ENCODE measurements at places on chromosomes 6 and 20.

DNA sequence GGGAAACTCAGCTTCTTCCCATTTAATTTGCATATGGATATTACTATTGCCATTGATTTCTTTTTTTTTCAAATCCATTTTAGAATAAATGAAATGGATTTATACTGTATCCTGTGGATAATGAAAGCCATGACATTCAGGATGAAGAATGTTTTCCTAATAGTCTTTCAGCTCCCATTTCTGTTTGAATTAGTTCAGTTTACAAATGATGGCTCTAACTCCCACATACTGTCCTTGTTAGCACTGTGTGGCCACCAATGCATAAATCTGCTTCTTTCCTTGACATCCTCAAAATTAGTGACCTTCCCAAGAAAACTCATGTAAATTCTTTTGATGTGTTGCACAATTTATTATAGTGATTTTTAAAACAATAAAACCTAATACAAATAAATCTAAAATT lies 693.2 kb upstream of the GJE1 start:
- DNase-seq, result no peak

GRCh38 chr20:10332656-10333415 lies 101.2 kb downstream of the MKKS start:
- DNase-seq, result no peak

GRCh38 chr6:116933485-116933884 lies 56.4 kb downstream of the RFX6 start:
- no peak for DNase-seq

- DNase-seq, result no peak
Observed at GRCh38 chr6:20085817-20086216, 126.5 kb downstream of the MBOAT1 start.

- no peak for DNase-seq
Observed at GRCh38 chr6:157621406-157621805, 201.6 kb upstream of the SNX9 start.

DNA sequence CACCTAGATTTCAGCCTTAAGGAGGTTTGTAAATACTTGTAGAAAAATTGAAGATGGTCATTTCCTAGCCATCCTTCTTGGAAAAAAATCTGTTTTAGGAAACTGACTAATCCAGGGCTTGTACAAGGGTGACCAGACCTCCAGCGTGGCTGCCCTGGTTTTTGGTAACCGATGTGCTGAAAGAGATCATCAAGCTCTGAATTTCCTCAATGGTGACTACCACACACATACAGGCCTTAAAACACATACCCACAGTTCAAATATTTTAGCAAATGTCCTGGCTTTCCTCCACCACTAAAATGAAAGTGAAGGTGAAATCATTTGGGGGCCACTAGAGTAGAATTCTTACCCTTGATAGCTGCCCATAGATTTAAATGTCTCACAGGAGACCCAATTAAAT lies 215.3 kb upstream of the SUPT3H start:
- DNase-seq, result no peak

DNA sequence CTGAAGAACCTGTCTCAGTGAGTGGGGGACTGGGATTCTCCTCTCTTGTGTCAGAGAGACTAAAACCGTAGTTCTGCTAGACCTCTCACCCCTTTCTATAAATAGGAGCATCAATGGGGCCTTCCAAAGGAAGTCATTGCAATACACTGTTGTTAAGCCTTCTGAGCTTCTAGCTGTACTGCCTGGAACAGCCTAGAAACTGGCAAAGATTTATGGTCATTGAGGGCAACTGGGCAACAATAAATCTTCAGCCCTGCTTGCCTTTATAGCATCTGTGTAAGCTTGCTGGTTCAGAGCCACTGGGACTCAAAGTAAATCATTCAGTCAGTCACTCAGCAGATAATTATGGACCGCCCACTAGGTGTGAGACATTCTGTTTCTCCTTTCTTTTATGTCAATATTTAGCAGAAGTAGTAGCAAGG lies 53.2 kb downstream of the PPP1R14C start:
- no peak for DNase-seq

DNA sequence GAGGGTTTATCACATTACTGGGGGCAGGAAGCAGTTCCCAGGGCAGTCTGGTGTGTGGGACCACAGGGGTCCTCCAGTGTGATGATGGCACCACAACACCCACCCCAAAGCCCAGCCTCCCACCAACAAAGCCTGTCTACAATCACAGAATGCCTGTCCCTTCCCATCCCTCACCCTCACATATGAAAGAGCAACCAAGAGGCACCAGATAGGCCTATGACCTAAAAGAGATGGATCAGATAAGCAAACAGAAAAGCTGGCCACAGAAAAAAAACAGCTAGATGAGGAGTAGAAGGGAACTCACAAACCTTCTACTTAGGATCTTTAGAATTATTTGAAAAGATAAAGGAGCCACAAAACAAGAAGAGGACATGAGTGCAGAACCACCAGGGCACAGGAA lies 54.3 kb downstream of the SERAC1 start:
- DNase-seq, result no peak

Data from stimulated activated CD4-positive, alpha-beta T cell treated with anti-CD3 and anti-CD28 coated beads, TNF-alpha, amount 100 ng/mL, for 1 hour (primary cell).